ENCODE measurements at places on chromosomes 2 and 18.

DNA sequence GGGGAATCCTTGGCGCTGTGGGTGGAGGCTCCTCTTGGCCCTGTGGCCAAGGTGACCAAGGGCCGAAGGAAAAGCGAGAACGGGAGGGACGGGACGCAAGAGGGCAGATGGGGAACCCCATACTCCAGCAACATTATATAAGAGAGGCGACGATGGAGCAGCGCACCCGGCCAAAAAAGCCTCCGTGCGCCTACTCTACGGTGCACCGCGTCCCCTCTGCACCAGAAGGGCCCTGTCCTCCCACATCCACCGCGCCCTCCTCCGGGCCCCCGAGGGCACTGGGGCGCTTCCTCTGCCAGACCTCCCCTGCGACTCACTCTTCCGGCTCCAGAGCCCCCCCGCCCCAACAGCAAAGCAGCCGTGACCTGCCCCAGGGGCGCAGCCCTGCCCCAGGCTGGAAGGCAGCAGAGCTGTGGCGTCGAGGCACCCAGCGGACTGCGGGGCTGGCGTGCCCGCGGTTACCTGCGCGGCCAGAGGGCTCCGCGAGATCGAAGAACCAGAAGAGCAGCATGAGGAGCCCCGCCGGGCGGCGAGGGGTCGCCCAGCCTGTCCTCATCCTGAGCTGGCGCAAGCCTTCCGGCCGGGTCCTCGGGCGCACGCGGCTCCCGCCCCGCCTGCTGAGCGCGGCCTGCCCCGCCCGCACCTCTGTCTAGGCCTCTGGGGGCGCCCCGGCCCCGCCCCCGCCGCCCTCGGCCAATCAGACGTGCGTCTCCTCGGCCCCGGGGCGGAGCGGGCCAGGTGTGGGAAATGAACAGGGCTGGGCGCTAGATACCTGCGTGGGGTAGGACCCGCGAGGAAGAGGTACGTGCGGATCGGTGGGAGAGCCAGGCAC is 106.3 kb upstream of the CD302 start:
- no peak for DNase-seq

GRCh38 chr2:55951533-55951932 is 28.0 kb upstream of the EFEMP1 start:
- no peak for DNase-seq

- DNase-seq = no peak
These were observed 690.5 kb downstream of the ADCYAP1 start for GRCh38 chr18:1595195-1595594.

- no peak for DNase-seq
These were observed 35.5 kb downstream of the STAT1 start for GRCh38 chr2:190978389-190979053.

- DNase-seq = no peak
These were observed 192.6 kb downstream of the MGAT5 start for GRCh38 chr2:134446383-134447017.

DNA sequence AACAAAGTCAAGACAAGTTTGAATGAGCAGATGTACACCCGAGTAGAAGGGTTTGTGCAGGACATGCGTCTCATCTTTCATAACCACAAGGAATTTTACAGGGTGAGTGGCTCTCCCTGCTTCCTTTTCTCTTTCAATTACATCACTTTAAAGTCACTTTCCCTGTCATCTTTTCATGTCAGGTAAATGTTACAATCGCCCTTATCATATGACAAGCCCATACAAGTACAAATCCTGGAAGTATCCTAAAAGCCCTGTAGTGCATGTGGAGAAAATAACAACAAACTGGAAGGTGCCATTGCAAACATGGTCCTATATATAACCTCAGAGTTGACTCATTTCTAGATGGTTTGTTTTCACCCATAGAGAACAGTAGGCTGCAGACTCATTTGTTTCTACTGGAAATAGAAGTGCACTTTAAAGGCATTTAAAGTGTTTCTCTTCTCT is 126.0 kb downstream of the SP100 start:
- DNase-seq = no peak

DNA sequence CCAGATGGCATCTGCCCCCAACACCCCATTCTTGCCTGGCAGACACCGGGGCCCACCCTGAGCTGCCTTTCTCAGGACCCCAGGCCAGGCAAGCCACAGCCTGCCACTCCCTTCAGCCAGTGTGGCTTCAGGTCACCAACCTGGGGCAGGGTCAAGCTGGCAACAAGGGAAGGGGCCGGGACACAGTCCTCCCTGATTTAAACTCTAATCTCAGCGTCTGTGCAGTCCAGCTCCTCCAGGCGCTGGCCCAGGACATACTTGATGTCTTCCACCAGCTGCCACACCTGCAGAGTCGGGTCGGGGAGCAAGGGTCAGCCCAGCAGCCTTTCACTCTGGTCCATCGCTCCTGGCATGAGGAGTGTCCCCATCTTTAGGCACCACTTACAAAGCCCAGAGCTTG is 29.0 kb upstream of the ALPP start:
- DNase-seq = no peak

GRCh38 chr2:173962583-173963110 is 2.5 kb downstream of the SP3 start:
- no peak for DNase-seq

DNA sequence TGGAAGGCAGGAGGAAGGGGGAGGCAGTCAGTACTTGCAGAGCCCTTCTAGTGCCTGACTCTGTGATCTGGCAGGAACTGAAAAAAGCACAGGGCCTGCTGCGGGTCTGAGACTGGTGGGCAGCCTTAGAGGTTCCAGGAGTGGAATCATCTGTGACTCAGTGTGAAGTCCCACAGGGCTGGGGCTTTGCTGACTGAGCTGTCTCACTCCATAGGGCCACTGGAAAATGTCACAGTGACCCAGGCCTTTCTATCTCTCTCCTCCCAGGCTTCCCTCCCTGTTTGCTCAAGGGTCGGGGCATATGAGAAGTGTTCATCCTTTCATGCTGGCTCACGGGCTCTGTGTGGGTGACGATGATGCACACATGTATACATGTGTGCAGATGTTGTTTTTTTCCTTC is 47.1 kb upstream of the ZFP36L2 start:
- no peak for DNase-seq

- no peak for DNase-seq
These were observed 164.1 kb downstream of the MBD5 start for GRCh38 chr2:148184976-148185375.

DNA sequence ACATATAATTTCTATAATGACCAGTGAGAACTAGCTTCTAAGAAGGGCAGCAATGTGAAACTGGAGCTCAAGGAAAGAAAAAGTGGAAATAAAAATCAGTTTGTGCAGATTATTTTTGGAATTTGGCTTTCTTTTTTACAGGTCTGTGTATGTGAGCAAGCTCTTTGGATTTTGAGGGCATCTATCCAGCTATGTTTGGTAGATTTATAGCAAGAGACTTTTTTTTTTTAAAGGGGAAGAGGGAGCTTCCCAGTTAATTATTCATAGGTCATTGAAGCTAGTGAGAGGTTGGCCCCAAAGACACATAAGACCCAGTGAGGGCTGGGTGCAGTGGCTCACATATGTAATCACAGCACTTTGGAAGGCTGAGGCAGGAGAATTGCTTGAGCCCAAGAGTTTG is 24.0 kb upstream of the COLEC12 start:
- DNase-seq = no peak

DNA sequence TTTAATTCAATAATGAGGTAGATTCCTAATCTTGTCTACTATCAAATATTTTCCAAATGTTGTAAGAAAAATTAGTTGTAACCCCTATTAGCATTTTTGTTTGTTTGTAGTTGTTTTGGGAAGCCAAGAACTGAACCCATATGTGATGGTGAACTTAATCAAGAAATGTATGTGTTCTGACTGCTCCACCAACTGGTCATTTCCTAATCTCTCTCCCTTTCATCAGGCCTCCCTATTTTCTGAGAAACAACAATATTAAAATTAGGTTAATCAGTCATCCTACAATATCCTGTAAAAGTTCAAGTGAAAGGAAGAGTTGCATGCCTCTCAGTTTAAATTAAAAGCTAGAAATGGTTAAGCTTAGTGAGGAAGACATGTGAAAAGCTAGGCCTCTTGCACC is 504.0 kb downstream of the EPHA4 start:
- DNase-seq = no peak

DNA sequence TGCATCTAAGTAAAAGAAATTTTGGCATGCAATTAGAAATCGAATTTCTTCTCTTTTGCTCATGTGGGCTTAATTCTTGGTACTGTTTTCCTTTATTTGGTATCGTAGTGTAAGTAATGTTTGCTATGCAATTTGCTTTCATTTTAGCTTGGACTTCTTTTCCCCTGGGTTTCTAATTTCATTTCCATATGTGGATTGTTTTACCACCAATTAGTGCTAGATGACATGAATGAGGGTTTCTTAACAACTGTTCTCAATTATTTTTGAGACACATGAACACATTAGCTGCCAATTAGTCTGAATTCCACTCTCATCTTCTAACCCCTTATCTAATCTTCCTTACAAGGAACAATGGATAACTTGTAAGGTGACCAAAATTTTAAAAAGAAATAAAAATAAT is 1047.2 kb upstream of the PIK3C3 start:
- DNase-seq = no peak

- peak; percentile 9 for DNase-seq
These were observed 448.1 kb upstream of the VRK2 start for GRCh38 chr2:57598551-57598950.

DNA sequence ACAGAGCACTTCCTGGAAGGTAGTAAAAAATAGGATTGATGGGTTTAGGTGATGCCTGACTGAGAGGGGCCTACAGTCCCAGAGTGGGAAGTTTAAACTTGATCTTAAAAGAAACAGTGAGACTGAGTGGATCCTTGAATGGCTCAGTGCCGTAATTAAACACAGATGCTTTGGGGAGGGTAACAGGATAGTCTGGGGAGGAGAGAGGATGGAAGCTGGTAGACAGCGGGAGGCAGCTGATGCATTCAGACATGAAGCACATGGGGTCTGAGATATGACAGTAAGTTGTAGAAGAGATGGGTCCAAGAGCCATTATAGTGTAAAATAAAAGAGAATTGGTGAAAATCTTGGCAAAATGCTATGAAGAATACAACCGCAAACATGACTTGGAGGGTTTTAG is 54.4 kb downstream of the AOX1 start:
- no peak for DNase-seq

- DNase-seq = peak; percentile 3
These were observed 395.4 kb upstream of the ACVR2A start for GRCh38 chr2:147449323-147449991.

DNA sequence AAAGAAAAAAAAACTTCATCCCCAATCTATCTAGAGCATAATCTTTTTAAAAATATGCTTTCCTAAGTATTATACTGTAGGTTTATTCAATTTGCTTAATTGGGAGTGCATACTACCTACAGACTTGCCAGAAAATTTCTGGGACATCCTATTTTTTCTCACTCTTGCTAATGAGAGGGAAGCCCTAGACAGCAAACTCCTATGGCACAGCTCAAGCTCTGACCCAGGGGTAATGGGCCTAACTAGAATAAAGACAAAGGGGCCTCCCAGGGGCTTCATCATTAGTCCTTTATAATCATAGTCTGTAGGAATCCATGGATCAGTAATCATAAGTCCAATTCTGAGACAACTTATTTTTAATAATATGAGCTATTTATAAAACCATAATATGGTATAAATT is 142.6 kb upstream of the ITGA4 start:
- DNase-seq = no peak

- DNase-seq = no peak
These were observed 355.2 kb downstream of the PARD3B start for GRCh38 chr2:204900487-204900886.

- DNase-seq = no peak
These were observed 14.4 kb downstream of the ELAC1 start for GRCh38 chr18:50982086-50982801.

DNA sequence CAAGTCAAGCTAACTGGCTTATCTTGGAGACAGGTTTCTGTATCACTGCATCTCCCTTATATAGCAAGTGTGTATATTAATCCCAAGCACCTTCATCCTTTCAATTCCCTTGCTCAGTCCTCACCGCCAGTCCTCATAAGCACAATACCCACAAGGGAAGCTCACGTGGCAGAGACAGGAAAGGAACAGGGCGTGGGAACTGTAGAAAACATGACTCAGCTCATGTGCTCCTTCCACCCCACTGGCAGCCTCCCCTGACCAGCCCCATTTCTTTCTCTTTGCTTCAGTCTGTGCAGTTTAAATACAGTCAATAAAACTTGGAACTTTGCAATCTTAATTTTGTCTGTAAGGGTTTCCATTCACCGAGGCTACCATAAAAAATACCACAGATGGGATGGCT is 36.5 kb upstream of the CDH19 start:
- DNase-seq = no peak

DNA sequence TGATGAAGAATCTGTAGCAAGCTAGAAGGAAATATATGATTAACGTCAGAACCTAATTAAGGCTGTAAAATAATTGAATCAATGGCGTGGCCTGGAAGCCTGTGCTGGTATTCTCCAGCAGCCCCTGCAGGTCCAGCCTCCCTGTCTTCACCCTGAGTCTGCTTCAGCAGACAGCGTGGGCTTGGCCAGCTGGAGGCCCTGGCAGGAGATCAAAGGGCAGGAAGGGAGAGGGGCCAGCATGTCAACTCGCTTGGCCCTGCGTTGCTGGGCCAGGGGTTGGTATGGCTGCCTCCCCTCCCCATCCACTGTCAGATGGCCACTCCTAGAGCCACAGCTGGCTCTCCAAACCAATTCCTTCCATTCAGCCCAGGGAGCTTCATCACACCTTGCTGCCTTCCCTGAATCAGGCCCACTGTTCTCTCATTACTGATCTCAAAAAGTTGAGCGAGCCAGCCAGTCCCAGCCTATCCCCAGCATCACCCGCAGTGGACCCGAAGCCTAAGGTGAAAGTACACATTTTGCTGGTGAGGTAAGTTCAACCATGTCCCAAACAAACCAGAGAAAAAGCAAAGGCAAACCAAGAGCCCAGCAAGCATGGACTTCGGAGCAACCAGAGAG is 228.4 kb upstream of the AGAP1 start:
- peak; percentile 83 for DNase-seq

- DNase-seq = no peak
These were observed 56.0 kb downstream of the TMEM247 start for GRCh38 chr2:46535360-46535759.

GRCh38 chr2:6392966-6393365 is 472.7 kb downstream of the CMPK2 start:
- DNase-seq = no peak

All from SK-N-SH (cell line).